A549 (cell line): ENCODE measurements at places on chromosomes 5 and 9. TPM values are rescaled to one million over a fixed set of nuclear protein-coding genes. Genes with fewer than 3 reads are reported as not detected.
A peak's percentile ranks its signal among the peaks of the same experiment; 100 is the strongest.

GRCh38 chr9:105994970-105995369, 300.6 kb downstream of the TMEM38B start:
- peak; percentile 11 for DNase-seq

DNA sequence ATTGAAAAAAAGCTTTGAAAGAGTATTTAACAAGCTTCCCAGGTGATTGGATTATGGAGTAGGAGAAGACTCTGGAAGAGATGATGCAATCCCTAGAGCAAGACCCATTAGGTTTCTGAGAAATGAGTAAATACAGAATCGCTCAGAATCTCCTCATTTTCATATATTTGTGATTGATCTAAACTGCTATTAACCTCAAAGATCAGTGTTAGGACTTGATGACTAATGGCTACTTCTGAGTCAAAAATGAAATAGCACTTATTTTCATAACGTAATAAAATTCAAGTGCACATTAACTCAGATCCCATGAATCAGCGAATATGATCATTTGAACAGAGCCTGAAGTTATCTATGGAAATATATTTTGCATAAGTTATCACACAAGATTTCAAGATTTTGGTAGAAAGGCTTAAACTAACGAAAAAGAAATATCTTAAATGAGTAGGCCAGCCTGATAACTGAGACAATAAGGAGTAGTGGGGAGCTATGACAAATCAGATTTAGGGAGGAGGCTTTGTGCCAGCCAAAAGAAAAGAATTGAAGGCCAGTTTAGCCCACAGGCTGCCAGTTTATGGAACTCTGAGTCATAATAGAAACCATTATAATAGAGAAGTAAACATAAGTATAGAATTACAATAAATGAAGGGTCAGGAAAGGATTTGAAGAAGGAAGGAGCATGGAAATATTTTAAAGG, 106.7 kb upstream of the OSMR start:
- DNase-seq, result no peak

- no peak for DNase-seq
Measured at GRCh38 chr5:72692651-72693442, 123.6 kb upstream of the TNPO1 start.

DNA sequence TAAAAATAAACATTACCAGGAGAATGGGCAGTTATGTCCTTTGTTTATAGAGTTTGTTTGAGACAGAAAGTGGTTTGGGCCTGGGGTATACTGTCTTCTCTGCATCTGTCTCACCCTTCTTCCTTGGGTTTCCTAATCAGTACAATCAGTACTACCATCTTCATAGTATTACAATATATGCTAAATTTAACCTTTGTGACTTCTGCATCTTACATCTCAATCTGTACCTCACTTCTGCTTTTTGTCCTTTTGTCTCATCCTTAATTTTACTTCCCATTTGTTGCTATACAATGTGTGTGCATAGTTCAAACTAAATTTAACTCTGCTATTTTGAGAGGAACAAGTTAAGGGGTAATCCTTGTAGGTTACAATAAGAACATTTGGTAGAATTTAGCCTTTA, 19.6 kb downstream of the FBXO38 start:
- DNase-seq, result no peak

DNA sequence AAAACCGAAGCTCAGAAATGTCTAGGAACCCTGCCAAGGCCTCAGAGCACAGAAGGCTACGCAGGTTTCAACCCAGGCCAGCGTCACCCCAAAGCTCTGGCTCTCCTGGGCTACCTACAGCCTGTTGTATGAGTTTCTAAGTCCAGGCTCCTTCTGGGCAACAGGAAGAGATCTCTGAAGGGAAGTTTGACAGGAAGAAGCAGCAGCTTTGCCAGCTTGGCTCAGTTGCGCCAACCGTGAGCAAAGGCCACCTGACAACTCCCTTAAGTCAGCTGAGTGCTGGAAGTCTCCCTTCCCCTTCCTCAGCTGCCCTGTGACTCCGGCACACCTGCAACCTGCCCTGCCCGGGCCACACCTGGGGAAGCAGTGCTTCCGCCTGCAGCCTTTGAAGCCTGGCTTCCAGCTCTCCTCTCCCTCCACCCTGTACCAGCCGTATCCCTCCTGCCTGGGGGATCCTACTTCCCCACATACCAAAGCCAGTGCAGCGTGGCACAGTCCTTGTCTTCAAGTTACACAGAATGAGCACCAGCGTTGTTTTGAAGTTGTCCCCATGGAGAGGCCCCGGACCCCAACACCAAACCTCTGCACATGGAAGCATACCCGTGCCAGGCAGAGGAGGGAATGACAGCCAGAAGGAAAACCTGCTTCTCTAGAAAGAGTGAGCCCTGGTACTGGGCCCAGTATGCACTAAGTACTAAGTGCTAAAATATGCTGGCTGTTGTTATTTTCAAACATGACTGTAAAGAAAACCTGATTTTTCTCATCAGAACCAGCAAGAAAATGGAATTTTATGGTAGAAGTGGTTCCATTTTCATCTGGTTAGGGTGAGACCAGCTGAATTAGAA, 36.5 kb downstream of the SHB start:
- DNase-seq, result no peak

GRCh38 chr5:126301056-126301455, 122.2 kb upstream of the GRAMD2B start:
- DNase-seq, result no peak

DNA sequence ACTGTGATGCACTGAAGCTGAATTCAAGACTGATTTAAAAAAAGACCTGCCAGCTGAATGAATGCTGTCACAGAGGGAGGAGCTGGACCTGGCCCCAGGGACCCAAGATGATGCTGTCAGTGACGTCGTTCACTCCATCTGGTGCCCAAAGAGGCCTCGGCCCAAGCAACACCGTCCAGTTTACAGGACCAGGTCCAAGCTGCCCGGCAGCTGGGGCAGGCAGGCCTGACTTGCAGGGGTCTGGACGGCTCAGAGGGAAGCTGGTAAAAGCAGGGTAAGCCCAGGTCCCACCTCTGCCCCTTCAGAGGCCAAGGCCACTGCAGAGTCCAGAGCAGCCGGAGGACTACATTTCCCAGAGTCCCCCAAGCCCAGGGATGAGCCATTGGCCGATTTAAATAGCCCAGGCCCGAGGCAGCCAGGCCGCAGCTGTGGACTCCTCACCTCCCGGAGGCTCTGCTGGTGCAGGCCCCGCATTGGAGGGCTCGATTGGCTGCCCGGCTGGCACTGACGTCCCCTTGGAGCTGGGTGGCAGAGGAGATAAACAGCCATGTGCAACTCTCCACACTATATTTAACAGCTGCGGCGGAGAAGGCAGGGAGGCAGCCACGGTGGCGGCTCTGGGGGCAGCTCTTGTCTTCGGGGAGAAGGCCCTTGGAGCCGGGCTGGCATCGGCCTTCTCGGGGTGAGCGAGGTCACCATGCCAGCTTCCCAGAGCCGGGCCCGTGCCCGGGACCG, at the start of gene PLPP7:
Gene PLPP7 (plus strand): TSS at position 423 of the 735 bp plus-strand sequence. CDS start 275 bp downstream, at position 698.
- DNase-seq, result no peak

GRCh38 chr9:33620738-33621439, 96.8 kb downstream of the ANKRD18B start:
- DNase-seq, result no peak

DNA sequence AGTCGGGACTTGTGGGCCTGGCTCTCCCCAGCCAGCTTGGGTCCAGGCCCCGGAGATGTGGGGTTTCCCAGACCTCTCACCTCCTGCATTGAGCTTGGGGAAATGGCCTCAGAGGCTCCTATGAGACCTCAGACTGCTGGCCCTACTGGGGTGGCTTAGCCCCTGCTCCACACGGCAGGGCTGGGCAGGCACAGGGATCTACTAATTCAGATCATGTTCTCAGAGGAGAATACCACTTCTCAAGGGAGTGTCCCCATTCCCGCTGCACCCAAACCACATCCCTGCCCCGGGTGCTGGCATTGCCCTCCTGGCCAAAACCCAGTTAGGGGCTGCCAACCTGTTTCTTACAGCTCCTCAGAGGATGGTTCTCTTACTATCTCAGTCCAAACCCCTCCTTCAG, 82.1 kb upstream of the LMX1B start:
- no peak for DNase-seq

- no peak for DNase-seq
Measured at GRCh38 chr5:36153726-36154125, 1.8 kb downstream of the SKP2 start.

DNA sequence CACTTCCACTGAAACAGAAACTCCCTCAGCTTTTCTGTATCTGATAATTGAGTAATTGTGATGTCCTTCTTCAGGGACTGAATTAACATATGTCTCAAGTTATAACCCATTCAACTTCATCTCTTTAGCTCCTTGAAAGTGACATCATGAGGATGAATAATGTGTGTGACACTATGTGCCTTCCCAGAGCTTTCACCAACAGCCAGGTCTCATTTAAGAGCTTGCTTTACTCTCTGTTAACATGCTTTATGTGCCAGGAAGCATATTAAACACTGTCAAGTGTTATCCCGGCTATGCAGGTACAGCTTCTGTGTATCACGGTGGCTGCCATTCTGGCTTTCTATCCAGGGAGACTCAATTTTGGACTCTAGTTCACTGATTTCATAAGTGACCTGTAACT, 799.9 kb downstream of the CDH12 start:
- no peak for DNase-seq

- no peak for DNase-seq
Measured at GRCh38 chr9:90446200-90446948, 196.2 kb downstream of the DIRAS2 start.

GRCh38 chr5:50807661-50808060, 141.2 kb downstream of the PARP8 start:
- no peak for DNase-seq

- DNase-seq, result no peak
Measured at GRCh38 chr9:70100362-70100761, 56.7 kb downstream of the MAMDC2 start.

DNA sequence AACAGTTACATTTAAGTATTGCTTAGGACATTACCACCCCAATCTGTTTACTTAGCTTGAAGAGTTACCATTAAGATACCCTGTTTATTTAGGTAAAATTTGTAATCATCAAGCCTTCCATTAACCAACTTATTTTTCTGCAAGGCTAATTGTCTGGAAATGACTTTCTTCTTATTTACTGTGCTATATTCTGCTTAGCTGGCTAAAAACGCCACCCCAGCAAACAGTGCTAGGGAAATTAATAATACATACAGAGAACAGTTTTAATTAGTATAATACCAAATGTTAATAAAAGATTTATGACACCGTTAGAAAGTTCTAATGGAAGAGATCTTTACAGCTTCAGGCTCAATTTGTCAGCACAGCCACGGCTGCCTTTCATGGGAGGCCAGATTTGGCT, 14.0 kb downstream of the TLX3 start:
- no peak for DNase-seq

DNA sequence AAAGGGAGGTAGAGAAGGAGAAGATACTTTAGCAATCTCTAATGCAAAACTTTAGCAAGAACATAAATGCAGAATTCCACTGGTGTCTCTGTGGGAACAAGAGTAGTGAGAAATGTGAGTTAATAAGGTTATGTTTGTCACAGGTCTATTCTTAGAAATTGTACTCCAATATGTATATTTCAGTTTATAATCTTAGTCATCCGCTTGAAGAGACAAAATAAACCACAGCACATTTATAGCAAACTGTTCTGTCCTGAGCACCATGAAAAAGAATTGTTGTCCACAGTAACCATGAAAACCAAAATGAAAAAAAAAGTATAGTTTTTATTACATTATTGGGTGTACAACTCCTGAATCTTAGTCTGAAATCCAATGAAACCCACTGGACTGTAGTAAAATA, 93.6 kb upstream of the TSLP start:
- DNase-seq, result no peak

- DNase-seq, result no peak
Measured at GRCh38 chr5:153860195-153860886, 178.4 kb downstream of the FAM114A2 start.

- no peak for DNase-seq
Measured at GRCh38 chr5:94746731-94747124, 128.3 kb downstream of the SLF1 start.

- DNase-seq, result no peak
Measured at GRCh38 chr5:117195076-117195475, 620.5 kb upstream of the SEMA6A start.

DNA sequence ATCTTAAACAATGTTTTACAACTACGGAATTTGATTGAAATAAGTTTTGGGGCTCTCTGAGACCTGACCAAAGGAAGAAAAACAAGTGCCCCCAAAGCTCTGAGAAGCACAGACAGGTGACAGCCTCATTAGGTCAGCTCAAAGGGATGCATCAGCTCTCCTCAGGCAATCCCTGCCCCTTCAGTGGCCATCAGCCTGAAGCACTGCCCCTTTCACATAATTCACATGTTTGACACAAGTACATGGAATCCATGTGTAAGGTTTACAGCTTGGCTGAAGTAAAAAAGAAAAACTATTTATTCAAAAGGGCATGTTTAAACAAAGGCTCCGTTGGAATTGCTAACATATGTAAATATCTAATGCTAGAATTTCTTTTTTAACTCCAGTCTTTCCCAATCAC, 56.3 kb downstream of the TSSK1B start:
- DNase-seq, result no peak

- no peak for DNase-seq
Measured at GRCh38 chr9:969310-970150, 6.9 kb upstream of the DMRT3 start.

- no peak for DNase-seq
Measured at GRCh38 chr5:39992617-39993202, 567.9 kb upstream of the DAB2 start.

DNA sequence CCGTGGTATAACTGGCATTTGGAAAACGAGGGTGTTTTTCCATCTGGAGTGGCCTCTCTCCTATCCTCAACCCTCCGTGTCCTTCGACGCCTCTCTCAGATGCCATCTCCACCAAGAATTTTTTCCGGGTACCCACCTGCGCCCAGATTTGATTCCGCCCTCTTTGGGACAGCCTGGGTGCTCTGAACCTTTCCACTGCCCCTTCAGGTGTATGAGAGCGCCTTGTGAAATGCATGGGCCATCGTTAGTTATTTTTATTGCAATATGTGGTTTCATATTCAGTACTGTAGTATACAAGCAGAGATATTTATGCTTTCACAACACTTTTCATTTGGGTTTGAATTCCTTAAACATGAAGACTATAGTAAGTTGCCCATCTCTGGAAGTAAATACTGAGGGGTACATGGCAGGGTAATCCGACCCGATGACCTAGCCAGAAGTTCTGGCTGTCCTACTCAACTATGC, 78.2 kb upstream of the IFNE start:
- no peak for DNase-seq

DNA sequence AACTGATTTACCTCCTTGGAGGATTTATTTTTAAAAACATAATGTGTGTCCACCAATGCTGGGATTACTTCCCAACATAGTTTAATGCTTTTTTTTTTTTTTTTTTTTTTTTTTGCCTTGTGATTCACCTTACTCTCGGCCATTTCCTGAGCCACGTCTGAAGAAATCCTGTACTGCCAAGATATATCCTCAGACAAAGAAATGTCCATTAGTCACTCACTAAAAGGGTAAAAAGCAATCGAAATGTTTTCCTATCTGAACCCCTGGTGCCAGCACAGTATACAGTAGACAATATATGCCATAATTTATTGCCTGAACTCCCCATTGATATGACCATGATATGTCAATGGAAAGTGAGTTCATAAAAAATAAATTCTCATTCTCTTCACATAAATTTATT, 344.1 kb downstream of the BNC2 start:
- DNase-seq, result peak; percentile 19

GRCh38 chr9:137626464-137626863, 7.7 kb downstream of the EHMT1 start:
- no peak for DNase-seq

SLC6A3 gene
- polyA plus RNA-seq, result 0.03 to 0.06 TPM (median 0.05 TPM) in 3 replicates

SLC6A7 gene
- not detected in 3 replicates for polyA plus RNA-seq

BTNL3 gene
- not detected in 3 replicates for polyA plus RNA-seq

GAPT gene
- not detected in 3 replicates for polyA plus RNA-seq

PHF24 gene
- not detected in 3 replicates for polyA plus RNA-seq

NEUROG1 gene
- polyA plus RNA-seq, result not detected in 3 replicates

SLC46A2 gene
- not detected in 3 replicates for polyA plus RNA-seq

SLC6A19 gene
- 0.01 to 0.03 TPM in 2 of 3 replicates, not detected in the other for polyA plus RNA-seq

PCDHB10 gene
- 0.04 TPM in 1 of 3 replicates, not detected in the others for polyA plus RNA-seq

TEX48 gene
- not detected in 3 replicates for polyA plus RNA-seq

TSLP gene
- polyA plus RNA-seq, result not detected in 3 replicates
